Effector memory CD4-positive, alpha-beta T cell (primary cell): ENCODE measurements at places on chromosomes 13 and 19.
A peak's percentile ranks its signal among the peaks of the same experiment; 100 is the strongest.

DNA sequence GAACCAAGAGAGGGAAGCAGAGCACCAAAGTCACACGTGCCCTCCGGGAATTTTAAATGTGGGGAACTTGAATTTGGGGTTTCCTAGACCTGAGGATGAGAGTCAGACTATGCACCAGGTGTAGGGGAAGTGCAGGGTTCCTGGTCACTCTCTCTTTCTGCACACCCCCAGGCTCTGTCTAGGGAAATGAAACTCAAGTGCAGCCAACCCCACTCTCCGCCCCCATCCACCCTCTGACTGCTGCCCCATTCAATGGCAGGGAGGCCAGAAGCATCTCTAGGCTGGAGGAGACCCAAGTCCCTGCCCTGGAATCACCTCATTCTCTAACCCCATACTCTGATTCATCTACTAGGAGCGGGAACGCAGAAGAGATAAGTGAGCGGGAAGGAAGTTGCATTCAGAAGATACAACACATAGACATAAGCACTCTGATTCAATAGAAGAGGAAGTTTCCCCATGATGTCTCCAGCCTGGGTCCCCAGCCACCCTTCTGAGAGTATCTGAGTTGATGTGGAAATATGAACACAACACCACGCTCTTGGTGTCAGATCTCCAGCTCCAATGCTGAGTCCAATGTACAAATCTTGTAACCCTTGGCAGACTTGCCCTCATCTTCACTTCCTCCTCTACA lies 4.7 kb upstream of the SIGLEC14 start:
- no peak for DNase-seq

DNA sequence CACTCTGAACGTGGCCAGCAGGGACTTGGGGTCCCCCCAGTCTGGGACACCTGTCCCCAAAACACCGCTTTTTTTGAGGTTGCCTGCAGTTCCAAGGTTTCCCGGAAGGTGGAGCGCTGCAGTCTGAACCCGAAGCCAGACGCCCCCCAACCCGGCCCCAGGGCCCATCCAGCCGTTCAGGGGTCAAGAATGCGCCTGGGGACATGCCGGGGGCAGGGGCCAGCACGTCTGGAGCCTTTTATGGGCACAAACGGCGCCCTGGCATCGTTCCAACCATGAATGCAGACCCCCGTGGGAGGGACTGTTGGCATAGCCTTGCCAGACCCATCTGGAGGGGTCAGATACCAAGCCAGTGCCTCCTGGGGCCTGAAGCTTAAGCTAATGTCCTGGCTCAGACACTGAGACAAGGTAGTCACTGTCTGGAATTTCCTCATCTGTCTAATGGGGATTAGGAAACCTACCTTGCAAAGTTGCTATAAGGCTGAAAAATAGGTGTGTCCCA lies 6.9 kb downstream of the S1PR5 start:
- peak; percentile 37 for DNase-seq

DNA sequence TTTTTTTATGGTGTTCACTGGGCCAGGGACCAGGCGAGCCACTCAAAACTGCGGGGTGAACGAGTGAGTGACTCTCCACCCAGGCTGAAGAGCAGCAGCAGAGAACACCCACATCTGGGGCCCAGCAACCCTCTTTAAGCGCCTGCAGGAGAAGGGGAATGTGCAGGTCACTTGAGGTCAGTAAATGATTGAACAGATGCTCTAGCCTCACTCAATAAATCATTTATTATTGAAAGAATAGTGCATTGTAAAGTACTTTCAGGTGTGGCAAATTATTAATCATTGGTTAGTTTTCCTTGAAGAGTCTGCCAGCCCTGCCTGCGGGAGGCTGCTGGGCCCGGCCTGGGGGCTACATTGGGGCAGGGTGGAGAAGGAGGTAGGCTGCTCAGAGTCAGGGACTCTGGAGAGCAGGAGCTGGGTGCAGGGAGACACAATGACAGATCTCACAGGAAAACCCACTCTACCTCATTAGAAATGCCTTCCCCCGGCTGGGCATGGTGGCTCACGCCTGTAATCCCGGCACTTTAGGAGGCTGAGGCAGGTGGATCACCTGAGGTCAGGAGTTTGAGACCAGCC lies 42.5 kb downstream of the ABCC4 start:
- DNase-seq, result no peak

GRCh38 chr19:4390567-4391305 lies 9.6 kb downstream of the SH3GL1 start:
- no peak for DNase-seq

DNA sequence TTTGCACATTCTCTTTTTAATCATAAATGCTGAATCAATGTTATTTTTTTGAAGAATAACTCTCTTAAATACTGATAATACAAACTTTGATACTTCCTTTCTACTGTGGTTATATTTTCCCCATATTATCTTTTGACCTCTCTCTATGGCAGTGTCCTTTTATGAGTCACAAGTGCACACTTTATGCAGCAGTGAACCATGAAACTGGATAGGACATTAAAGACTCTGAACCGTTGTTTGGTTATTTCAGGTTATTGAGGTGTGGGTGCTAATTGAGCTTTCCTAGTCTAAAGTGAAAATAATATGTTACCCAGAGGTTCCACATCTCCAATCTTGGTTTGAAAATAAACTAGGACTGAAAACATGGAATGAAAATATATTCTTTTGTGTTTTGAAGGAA lies 71.4 kb downstream of the DGKH start:
- no peak for DNase-seq

DNA sequence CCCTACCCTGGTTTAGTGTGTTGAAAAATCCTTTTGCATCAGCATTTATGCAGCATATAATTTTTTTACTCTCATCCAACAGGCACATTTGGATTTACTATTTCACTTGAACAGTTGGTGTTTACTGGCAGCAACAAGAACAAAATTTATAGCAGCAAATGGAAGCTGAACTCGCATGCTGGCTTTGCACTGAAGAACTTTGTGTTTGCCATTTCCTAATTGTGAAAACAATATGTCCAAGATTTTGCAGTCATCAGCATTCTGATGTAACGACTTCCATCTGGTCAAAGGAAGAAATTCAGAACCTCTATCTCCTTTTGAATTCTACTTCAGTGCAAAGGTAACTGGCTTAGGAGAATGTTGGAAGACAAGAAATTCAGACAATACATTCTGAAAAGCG lies 131.0 kb downstream of the DLEU7 start:
- DNase-seq, result no peak

- no peak for DNase-seq
Measured at GRCh38 chr13:108313382-108313781, 43.9 kb downstream of the TNFSF13B start.

- no peak for DNase-seq
Measured at GRCh38 chr19:40607311-40608239, 6.4 kb downstream of the LTBP4 start.

DNA sequence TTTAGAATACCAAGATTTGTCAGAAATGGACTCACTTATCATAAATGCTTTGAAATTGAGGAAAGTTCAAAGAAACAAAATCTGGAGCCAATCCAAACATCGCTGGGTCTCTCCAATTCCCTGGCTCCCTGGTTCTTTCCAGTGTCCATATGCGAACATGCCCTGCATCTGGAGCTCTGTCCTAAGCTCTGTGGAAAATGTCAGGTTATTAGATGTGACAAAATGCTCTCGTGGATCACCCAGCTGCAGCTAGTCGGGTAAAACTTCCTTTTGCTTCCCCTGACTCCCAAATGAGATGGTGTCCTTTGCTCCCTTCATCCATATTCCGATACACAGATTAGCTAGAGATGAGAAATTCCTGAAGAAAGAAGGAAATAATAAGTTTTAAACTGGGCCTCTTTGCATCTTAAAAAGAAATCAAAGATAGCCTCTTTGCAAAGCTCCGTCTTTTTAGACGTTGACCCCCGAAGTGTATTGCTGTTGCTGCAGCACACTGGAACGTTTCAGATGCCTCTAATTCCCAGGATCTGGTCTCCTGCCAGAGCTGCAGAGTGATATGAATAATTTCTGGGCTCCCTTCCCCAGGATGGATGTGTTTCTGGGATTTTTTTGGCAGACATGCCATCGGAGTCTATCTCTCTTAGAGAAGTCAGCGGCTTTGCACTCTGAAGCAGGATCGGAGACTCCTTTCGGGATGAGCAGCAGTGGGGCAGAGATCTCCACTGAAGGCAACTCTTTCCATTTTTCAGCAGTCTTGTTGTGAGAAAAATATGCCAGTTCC lies 102.9 kb downstream of the TEX26 start:
- no peak for DNase-seq

DNA sequence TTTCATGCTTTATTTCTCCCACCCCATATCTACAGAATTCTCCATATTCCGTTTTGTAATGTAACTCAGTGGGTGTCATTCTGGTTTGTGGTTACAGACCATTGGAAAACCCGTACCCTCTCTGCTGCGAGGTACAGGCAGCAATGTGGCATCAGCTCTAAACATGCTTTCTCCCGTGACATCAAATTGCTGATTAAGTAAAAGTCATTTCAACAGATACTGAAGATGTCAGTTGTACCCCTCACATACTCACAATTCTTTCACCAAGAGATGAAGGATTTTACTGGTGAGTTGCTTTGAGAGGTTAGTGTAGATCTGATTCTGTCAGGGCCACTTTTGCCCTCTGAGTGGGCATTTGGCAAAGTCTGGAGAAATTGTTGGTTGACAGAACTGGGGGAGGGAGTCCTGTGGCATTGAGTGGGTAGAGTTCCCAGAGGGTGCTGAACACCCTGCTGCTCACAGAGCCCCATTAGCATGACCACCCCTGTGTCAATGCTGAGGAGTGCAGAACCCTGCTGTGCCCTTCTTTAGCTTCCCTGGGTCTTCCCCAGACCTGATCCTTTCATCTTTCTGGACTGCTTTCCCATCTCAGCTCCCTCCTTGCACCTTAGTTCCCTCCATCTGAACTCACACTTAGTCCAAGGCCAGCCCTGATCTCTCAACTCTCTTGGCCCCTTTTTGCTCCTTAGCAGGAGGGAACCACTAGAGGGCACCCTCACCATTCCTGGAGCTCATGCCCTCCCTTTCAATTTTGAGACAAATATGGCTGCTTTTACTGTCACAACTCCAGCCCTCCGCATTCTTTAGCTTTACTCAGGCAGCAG lies 39.9 kb upstream of the CEACAM8 start:
- DNase-seq, result no peak

DNA sequence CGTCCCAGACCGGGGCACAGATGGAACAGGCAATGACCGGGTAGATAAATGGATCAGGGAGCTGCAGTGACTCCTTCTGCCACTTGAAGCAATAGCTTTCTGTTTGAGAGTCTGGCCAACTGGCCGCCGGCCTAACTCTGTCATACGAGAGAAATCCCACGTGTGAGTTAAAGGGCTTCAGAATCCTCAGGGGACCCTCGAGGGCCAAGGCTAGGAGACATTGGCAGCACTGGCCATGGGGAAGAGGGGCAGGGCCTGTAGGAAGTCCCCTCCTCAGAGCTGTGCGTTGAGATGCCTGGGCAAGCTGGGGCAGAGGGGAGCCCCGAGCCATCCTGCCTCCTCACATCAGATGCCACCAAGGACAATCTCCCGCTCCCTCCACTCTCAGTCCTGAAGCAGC lies 51.6 kb downstream of the KLF2 start:
- DNase-seq, result no peak
